ENCODE measurements at places on chromosomes 7 and 10.
A peak's percentile ranks its signal among the peaks of the same experiment; 100 is the strongest.

GRCh38 chr10:128047351-128047750 lies 78.9 kb downstream of the MKI67 start:
- DNase-seq = peak; percentile 45

DNA sequence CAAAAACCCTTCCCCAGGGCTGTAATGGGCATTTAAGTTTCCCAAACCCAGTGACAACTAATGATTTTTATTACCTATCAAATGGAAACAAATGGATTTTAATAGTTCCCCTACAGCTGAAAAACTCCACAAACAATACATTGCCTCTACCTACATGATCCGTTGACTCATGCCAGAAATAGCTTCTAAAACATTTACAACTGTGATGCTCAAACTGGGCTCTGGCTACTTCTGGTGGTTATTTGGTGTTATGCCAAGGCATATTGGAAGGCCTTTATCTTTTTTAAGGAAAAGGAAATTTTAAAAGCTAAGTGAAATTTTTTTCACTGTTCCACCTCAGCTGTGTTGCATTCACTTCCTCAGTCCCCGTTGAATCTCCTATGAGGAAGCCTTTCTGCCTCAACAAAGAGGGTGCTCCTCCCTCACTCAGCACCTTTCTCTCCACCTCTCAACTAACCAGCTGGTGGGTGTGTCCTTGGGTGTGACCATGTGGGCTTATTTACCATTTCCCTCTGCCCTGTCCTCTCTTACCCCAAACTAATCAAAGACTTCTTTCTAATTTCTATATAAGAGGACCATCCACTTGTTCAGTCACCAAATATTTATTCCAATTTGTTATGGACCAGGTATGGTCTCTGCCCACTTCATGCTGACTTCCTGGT lies 82.9 kb downstream of the PRTFDC1 start:
- no peak for DNase-seq

- no peak for DNase-seq
These were observed 254.5 kb upstream of the RNF32 start for GRCh38 chr7:156386097-156386496.

GRCh38 chr7:117472335-117472734 lies 7.5 kb upstream of the CFTR start:
- no peak for DNase-seq

GRCh38 chr10:58998924-58999713 lies 177.3 kb upstream of the PHYHIPL start:
- no peak for DNase-seq

- DNase-seq = no peak
These were observed 62.4 kb downstream of the COA1 start for GRCh38 chr7:43666938-43667337.

GRCh38 chr7:39300276-39300675 lies 265.9 kb upstream of the YAE1 start:
- no peak for DNase-seq

GRCh38 chr10:65090991-65091390 lies 1569.8 kb downstream of the REEP3 start:
- no peak for DNase-seq

DNA sequence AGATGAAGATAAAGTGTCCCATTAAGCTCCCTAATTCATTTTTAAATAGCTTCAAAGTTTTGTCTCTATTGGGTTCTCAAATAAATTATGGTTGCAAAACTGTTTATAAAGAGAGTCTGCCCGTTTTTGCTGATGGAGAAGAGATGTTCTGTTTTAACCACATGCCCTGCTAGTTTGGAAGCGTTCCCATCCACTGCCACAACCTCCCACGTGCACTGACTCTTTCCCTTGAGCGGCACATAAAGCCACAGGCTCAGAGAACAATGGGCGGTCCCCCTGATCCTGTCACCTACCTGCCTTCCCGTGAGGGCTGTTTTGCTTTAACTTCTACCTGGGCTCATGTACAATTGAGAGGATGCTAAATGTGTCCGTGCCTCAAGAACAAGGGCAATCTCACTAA lies 65.5 kb downstream of the CPVL start:
- DNase-seq = no peak

DNA sequence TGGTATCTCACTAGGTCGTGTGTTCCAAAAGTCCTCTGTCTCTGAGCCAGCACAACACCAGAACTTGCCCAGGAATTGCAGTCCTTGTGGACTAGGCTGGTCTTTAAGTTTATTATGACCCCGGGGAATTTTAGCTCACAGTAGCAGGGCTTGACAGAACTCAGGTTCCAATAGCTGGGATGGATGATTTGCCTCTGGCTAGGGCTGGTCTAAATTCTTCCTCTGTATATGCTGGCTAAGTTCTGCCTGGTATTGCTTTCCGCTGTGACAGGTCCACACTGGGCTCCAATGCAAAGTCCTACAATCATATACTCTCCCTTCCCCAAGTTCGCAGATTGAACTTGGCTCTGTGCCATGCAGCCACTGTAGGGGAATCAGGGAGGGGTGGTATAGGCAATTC lies 52.5 kb downstream of the FAS start:
- DNase-seq = no peak

DNA sequence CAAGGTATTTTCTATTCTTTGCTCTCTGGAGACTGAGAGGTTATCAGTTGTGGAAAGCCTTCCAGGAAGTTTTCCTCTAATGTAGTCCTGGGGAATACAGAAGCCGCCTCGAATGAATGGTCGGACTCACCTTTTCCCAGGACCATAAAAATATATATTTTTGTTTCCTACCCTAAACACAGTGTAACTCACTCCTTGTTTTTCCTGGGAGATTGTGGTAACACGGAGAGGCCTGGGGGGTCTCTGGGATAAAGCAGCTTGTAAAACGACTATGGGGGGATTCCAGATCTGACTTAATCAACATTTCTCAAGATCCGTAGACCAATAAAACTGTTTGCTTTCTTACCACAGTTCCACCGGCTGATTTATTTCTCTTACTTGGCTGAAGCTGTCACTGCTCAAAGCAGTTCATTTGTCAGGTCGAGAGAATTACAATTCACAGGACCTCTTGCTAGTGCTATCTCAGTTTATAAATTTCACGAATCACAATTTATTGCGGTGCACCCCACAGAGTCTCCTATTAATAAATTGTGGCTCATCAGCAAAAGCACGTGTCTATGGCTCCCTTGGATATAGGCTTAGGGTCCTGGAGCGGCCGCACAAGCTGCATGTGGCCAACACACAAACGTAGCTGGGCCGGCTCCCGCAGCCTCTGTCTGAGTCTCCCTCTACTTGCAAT lies 176.3 kb upstream of the BMPER start:
- no peak for DNase-seq

DNA sequence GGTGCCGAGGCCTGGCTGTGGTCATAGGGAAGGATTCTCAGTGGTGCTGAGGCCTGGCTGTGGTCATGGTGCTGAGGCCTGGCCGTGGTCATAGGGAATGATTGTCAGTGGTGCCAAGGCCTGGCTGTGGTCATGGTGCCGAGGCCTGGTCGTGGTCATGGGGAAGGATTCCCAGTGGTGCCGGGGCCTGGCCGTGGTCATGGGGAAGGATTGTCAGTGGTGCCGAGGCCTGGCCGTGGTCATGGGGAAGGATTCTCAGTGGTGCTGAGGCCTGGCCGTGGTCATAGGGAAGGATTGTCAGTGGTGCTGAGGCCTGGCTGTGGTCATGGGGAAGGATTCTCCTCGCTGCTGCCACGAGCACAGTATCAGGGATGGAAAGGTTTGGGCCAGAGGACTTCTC lies 327.3 kb downstream of the ADARB2 start:
- no peak for DNase-seq

- DNase-seq = no peak
These were observed 80.7 kb downstream of the GCC1 start for GRCh38 chr7:127504715-127505114.

GRCh38 chr10:92278996-92279696 lies 11.7 kb downstream of the CPEB3 start:
- DNase-seq = no peak

- no peak for DNase-seq
These were observed 350.0 kb downstream of the GLRX3 start for GRCh38 chr10:130485958-130486895.

DNA sequence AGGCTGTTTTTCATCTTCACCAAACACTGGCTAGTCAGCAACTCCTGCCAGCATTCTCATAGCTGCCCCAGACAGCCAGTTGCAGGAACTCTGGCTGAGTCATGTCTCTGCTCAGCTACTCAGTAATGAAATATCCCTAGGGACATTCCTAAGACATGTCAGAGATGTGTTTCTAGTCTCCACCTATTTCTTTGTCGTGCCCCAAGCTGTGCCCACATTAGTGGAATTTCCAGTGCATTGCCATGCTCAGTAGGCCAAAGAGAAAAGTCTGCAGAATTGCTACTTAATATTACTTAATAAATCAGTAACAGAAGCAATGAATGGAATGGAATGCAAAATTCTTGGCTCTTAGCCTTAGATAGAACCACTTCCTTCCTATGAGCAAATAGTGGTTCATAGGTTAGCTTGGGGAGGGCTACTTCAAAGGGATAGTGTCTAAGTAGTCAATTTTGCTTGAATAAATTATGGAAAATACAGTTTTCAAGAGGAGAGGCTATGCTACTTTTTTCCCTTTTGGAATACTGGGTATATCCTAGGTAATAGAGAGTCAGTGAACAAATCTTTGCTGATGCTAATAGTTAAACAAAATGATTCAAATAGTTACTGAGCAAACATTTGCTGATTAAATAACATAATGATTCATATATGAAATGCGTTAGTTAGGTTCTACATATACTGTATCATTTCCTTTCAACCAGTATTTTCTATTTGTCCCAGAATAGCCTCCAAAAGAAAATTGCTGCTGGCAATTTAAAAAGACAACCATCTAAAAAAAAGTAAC lies 23.6 kb upstream of the SEMA3C start:
- DNase-seq = no peak

- DNase-seq = no peak
These were observed 441.8 kb upstream of the MKI67 start for GRCh38 chr10:128568041-128568440.

DNA sequence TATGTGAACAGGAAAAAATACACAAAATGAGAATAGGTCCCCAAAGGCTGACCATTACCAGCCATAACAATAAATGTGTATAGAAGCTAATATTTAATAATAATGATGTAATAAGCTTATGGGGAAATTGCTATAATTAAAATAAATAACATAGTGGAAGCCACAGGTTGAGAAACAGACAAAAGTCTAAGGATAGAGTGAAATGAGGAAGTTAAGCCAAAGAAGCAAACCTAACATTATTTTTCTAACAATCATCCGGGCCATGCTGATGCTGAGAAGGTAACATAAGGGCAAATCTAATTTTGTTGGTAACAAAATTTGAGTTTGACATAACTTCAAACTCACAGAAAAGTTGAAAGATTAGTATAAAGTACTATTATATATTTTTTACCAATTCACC lies 115.9 kb downstream of the MICU1 start:
- no peak for DNase-seq

- no peak for DNase-seq
These were observed 221.4 kb downstream of the BICC1 start for GRCh38 chr10:58734116-58734515.

DNA sequence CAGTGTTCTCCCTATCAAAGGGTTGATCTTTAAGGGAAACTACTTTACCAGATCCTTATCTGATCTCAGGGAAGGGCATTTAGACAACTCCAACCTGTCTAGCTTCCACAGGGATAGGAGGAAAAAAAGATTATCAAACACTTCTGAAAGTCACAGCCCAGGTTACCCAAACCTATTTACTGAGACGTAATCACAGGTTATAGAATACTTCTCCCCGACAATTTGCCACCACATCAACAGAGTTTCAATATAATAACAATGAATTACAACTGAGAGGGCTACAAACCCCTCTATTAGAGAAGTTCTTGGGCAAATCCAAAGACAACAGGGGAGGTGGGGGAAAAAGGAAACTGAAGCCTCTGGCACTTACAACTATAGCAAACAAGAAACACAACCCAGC lies 26.3 kb downstream of the CFAP70 start:
- no peak for DNase-seq

- DNase-seq = no peak
These were observed 16.0 kb downstream of the PALD1 start for GRCh38 chr10:70494536-70494935.

GRCh38 chr10:123865350-123865749 lies 26.3 kb downstream of the CPXM2 start:
- DNase-seq = no peak

- no peak for DNase-seq
These were observed 1027.8 kb upstream of the PHF14 start for GRCh38 chr7:9945857-9946256.

- no peak for DNase-seq
These were observed 44.8 kb downstream of the MALSU1 start for GRCh38 chr7:23343806-23344475.

- DNase-seq = no peak
These were observed 26.5 kb upstream of the RBM20 start for GRCh38 chr10:110617425-110618229.

DNA sequence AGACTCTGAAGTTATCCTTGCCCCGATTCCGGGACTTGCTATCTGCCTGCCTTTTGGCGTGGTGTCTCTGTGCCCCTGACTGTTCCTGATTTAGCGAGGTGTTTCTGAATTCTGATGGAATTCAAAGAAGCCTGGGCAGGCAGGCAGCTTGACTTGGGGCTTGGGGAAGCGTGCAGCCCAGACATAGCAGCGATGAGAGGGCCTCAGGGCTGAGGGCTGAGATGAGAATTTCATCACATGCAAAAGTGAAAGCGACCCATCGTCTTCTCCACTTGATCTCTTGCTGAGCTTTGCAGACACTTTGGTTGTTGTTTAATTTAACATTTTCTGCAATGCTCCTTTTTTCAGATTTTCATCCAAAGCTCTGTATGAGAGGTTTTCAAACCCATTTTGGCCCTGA lies 57.8 kb downstream of the TCF7L2 start:
- no peak for DNase-seq

- DNase-seq = no peak
These were observed 3.0 kb downstream of the PCLO start for GRCh38 chr7:83159731-83160130.

DNA sequence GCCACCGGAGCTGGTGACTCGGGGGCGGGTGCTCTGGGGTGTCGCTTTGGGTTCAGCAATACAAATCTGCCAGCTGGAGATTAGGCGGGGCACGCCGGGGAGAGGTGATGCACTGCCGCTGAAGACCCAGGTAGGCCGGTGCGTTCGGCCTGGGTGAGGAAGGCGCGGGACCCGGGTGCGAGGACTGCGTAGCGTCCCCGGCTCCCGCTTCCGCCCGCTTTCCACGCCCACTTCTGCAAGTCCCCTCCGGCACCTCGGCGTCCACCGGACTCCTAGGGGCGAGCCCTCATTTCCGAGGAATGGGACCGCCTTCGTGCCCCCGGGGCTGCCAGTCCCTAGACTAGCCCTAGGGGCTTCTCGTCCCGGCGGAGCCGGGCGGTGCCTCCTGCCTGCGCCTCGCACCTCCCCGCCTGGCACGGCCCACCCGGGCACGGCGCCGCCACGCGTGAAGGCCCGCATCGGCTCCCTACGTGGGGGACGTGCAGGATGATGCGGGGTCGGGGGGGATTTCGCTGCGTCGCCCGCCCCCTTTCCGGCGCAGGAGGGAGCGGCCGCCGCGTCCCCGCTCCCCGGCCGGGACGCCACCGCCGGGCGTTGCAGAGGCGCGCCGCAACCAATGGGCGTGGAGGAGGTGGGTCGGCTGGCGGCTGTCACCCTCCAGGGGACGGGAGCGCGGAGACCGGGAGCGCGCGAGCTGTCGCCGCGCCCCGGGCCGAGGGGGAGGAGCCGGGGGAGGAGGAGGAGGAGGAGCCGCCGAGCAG lies 40.0 kb downstream of the HK1 start:
- peak; percentile 81 for DNase-seq
